ENCODE measurements at places on chromosomes 6 and 20.

- DNase-seq: no peak
These were observed 28.6 kb upstream of the CDKN1A start for GRCh38 chr6:36649701-36650484.

- peak; percentile 63 for DNase-seq
These were observed 36.3 kb downstream of the RNF146 start for GRCh38 chr6:127302728-127303660.

DNA sequence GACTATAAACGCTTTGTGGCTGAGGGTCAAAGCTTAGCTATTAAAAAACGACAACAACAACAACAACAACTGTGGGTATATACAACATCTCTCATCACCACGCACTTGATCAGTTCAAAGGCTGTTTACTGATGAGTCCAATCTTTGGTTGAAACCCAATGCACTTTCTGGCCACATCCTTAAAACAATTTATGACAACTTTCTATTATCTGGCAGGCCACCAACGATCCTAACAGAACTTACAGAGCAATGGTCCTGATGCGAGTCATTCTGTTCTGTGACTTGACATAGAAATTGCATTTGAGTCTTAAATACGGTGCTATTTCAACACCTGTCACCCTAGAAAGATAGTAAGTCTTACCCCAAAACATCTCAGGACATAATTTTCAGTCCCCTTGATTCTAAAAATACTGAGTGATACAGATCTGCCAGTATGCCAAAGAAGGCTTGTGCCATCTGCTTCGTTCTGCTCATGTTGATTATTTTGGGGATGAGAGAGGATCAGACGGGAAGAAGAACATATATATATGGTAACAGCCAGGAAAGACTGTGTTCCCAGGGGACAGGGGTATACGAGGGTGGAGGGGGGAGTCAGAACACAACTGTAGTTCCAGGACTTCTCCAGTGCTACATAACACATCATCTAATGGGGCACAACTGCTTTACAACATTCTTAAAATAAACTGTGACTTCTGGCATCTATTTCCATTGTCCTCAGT is 55.8 kb downstream of the PLAGL1 start:
- DNase-seq: no peak

GRCh38 chr6:143900358-143900757 is 36.1 kb downstream of the ZC2HC1B start:
- no peak for DNase-seq

DNA sequence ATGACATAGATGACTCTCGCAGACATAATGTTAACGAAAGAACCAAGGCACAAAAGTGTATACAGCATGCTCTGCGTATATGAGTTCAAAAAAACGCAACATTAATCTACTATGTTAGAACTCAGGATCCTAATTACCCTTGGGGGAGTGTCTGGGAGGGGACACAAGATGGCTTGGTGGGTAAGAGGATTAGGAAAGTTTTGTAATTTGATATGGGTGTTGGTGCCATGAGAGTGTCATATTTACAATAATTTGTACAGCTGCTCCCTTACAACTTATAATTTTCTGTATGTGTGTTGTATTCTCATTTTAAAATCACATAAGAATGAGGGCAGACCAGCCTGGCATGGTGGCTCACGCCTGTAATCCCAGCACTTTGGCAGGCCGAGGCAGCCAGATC is 38.6 kb downstream of the TFEB start:
- DNase-seq: peak; percentile 81

DNA sequence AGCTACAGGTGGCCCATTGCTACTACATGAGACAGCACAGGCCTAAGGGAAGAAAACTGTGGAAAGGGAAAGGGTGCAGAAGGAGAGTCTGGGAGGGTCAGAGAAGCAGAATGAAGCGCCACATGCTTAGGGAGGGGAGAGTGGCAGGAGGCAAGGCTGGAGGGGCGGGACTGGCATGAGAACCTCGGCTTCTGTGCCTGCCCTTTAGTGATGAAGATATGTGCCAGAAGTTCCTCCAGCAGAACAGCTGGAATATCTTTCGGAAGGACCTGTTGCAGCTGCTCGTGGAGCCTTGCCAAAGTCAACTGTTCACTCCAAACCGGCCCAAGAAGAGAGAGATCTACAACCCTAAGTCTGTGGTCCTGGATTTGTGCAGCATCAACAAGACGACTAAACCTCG is 61.8 kb downstream of the CNBD2 start:
- DNase-seq: no peak
